Large intestine (tissue), 12 donors: ENCODE measurements at places on chromosomes 1 and 21. TPM values are rescaled to one million over a fixed set of nuclear protein-coding genes. Genes with fewer than 3 reads are reported as not detected.

The DCST2 gene
- polyA plus RNA-seq = 4.1 TPM

The IL20 gene
- polyA plus RNA-seq = 0.06 TPM

The AVPR1B gene
- 0.81 TPM for polyA plus RNA-seq

GRCh38 chr1:158716335-158716734 is 4.2 kb downstream of the OR6K3 start:
- H3K36me3 ChIP-seq = no peaks in the 10 kb centered on the region
- DNase-seq = no peak
- no peaks in the 10 kb centered on the region for H3K4me1 ChIP-seq
- H3K4me3 ChIP-seq = no peak overlapping the region
- no peaks in the 10 kb centered on the region for H3K27me3 ChIP-seq

DNA sequence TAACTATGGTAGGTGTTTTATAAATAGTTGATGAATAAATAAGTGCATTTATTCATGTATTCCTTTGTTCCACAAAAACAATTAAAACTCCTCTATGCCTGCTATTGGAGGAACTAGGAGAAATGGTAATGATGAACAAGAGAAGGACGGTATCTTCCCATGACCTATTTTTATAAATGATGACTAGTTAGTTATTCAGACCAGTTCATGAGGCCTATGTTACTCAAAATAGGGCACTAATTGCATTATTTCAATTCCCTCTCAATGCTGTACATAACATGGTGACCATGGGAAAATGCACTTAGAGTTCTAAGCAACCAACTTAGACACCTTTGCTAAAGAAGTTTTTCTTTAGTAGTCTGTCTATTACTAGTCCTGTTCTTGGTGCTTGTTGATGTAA is 53.1 kb downstream of the XCL1 start:
- no peak overlapping the region for H3K4me3 ChIP-seq
- H3K27ac ChIP-seq = no peak overlapping the region
- no peaks in the 10 kb centered on the region for H3K36me3 ChIP-seq
